ENCODE measurements at places on chromosomes 12 and 14.

DNA sequence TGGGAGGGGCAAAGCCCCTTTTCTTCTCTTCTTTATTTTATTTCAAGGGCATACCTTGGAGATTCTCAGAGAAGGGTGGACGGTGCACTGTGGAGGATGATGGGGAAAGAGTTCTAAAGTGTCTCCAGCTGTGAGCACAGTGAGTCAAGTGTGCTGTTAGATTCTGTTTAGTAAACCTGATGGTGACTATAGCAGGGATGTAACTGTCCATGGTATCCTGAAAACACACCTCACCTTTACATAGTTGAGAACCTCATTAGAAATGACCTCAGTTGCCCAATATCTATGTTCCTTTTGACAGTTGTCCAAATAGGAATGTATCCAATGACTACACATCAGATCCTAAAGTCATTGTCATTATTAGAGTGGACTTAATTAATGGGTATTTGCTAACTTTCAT, 38.0 kb downstream of the CNTN1 start:
- no peak for DNase-seq

DNA sequence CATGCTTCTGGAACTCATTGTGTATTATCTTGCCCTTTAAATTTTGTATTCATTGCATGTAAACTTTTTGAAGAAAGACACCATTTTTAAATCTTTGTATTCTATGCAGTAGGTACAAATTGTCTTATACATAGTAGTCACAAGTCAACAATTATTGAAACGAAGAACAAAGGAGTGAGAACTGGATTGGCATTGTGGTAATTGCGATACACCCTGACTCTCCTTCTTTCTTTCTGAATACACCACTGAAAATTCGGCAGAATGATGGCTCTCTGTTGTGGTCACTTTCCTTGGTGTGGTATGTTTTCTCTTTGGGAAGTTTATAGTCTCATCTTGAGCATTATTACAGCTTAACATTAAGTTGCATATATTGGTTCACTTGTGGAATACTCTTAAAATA, 34.1 kb downstream of the SLC16A7 start:
- no peak for DNase-seq

GRCh38 chr14:61470261-61470960, 149.0 kb downstream of the PRKCH start:
- DNase-seq, result no peak

- no peak for DNase-seq
Measured at GRCh38 chr12:27104546-27104945, 22.2 kb upstream of the C12orf71 start.

DNA sequence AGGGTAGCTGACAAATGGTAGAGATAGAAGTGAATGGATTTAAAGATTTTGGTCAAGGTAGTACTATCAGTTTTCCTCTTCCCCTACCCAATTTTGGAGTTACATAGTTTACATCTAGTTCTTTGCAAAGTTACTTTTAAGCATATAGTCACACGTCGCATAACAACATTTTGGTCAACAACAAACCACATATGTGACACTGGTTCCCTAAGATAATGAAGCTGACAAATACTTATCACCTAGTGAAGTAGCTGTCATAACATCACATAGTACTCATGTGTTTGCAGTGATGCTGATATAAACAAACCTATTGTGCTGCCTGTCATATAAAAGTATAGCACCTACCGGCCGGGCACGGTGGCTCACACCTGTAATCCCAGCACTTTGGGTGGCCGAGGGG, 45.4 kb downstream of the YAF2 start:
- DNase-seq, result no peak

- DNase-seq, result no peak
Measured at GRCh38 chr14:83733670-83734069, 1796.3 kb upstream of the FLRT2 start.

DNA sequence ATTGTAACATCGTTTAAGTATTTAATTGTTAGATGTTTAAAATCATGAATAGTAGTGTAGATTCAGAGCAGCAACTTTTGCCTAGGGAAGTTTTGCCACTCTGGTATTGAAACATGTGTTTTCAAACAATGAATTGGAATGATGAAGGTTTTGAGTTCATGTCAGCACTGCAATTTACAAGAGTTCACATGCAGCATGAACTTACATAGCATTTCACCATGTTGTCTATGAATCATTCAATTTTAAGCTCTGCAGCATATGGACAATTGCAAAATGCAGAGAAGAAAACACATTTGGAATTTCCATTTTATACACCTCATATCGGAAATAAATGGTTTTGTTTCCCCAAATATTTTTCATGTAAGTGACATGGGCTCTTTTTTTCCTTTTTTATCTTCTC, 170.7 kb upstream of the CDKN3 start:
- no peak for DNase-seq

- peak; percentile 83 for DNase-seq
Measured at GRCh38 chr12:96233939-96234461, 39.8 kb downstream of the ELK3 start.

DNA sequence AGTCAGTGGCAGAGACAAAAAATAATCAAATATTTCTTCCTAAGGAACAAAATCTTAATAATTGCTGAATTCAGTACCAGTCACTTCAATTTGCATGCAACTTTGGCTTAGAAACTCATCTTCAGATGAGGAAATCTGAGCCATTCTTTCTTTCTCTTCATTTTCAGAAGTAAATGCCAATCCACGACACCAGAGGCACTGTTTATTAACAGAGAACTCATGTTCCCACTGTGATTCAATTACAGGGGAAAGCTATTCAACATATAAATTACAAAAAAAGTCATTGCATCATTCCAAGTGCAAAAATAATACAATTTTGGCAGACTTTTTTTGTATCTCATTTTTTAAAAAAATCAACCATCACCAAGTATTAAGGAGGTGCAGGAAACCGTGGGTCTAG, 816.1 kb upstream of the TMEM132C start:
- no peak for DNase-seq

DNA sequence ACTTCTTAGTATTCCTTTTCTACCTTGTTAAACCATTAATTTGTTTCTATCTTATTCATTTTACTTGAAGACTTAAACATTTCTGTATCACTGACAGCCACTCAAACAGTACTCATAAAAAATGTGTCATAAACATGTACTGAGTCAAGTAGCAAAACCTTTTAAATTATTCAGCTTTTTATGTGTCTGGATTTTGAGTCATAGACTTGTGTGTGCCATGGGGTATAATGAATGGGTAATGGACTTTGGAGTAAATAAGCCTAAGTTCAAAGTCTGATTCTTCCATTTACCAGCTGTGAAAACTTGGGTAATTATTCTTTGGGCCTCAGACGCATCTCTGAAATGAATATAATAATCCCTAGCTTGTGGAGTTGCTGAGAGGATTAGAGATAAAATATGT, 199.0 kb downstream of the RAD51B start:
- no peak for DNase-seq

- no peak for DNase-seq
Measured at GRCh38 chr12:3944620-3945019, 71.4 kb upstream of the PARP11 start.

DNA sequence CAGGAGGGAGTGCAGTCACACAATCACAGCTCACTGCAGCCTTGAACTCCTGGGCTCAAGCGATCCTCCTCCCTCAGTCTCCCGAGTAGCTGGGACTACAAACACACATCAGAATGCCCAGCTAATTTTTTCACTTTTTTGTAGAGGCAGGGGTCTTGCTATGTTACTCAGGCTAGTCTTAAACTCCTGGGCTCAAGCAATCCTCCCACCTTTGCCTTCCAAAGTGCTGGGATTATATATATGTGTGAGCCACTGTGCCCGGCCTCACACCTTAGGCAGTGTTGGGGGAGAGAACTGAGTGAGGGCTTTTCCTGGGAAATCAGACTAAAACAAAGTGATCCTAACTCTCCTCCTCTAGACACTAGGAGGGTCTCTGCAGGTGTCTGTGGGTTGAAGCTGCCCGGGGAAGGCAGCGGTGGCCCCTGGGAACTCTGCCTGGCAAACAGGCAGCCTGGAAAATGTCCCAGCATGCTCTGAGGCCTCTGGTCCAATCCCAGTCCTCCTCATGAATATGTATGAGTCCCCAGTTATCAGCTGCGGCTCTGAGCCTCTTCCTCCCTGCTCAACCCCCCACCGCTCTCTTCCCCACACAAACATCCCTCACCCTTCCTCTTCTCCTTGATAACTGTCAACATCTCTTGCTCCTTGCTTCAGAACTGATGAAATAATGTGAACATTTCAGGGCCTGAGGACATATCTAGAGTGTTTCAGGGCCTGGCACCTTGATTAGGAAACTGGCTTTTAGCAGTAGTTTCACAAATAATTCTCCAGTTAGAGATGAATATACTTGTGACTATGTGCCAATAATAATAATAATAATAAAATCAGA, 7.9 kb upstream of the NAA25 start:
- DNase-seq, result no peak

DNA sequence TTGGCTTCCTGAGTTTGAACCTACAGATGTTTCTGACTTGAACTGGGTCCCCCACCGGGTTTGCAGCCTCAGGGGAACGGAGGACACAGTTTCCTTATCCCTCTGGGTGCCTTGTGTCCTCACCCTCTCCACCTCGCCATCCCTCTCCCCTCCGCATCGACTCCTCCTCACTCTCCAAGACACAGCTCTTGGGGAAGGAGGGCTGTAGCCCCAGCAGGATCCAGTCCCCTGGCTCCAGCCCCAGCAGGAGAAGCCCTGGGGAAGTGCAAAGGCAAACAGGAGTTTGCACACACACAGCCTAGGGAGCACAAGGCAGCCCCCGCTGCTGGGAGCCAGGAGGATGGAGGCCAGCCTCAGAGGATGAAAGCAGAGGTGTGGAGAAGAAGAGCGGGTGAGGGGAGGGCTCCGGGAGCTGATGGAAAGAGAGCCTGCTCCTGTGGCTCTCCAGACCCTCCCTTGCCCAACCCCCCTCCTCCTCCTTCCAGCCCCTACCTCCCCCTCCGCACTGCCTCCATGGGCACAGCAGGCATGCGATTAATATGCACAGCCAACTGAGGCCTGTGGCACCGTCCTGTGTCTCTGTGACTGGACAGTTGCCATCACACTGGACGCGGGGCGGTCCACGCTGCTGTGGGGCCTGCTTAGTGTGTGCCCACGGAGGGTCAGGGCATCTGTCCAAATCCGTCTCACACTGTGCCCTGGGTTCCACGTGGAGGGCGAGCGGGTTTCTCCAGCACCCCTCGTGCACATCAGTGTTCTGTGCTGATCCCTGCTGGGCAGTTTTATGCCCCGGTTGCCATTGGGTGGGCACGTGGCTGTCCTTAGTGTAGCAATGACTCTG, 193.7 kb upstream of the DIO3 start:
- DNase-seq, result peak; percentile 10

DNA sequence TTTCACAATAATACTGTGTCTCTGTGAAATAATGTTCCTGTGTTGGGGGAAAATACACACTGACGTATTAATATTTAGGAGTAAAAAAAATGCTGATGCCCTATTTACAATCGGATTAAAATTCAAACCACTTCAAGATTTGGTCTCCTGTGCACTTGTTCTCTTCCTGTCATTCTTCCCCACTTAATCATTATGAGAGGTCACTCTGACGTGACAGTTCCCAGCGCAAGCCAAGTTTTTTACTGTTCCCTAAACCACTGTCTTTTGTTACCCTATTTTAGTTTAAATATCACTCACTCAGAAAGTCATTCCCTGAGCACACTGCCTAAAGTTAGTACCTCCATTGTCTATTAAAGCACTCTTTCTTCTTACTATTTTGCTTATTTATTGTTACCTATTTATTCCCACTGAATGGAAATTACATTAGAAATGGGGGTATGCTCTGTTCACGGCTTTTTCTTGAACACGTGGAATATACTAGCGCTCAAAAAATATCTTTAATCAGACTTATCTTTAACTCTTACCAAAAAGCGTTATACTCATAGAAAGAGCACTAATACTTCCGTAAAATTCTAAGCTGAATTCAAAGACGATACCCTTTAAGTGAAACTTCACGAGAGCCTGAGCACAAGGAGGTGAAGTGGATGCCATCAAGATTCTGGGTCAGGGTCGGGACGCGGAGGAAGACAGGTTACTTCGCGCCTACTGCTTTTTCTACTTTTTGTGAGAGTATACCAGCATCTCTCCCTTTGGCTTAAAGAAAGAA, 670 bp upstream of the PSMA3 start:
- DNase-seq, result no peak

DNA sequence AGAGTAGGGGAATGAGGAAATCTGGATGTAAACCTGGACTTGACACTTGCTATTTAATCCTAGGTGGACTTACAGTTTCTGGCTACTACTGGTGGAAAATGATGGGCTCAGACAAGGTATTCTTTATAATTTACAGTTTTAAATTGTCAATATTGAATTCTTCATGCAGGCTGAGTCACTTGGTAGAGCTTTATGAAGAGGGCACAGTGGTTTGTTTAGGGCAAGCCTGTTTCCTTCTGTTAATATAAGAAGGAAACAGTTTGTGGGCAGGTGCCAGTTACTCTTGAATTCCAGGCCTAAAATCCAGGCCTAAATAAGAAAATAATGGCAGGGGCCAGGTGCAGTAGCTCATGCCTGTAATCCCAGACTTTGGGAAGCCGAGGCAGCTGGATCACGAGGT, 355.8 kb upstream of the RGS6 start:
- DNase-seq, result no peak

- DNase-seq, result no peak
Measured at GRCh38 chr12:29883525-29883924, 99.8 kb upstream of the TMTC1 start.

DNA sequence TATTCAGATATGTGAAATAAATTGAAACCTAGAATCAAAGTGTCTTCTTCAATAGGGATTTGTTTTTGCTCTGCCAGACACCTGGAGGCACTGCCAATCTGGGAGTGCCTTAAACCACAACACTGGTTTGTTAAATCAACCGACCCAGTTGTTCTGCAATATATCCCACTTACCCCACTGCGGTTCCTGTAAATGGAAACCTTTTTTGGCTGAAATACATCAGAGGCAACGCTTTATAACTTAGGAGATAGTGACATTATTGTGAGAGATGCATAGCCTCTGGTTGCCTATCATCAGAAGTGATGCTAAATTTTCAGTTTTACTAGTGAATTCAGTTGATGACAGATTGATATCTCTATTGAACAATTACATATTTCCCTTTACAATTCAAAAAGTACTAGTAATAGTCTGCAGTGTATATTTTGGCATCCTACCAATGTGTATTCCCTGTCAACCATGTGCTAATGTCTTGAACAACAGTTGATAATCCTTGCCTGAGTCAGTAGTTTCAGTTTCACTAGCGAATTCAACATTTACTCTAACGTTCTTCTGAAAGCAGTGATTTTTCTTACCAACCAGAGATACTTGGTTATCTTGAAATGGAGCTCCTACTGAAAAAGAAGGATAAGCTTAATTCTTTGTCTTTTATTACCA, 30.5 kb downstream of the PPP2R5C start:
- no peak for DNase-seq

DNA sequence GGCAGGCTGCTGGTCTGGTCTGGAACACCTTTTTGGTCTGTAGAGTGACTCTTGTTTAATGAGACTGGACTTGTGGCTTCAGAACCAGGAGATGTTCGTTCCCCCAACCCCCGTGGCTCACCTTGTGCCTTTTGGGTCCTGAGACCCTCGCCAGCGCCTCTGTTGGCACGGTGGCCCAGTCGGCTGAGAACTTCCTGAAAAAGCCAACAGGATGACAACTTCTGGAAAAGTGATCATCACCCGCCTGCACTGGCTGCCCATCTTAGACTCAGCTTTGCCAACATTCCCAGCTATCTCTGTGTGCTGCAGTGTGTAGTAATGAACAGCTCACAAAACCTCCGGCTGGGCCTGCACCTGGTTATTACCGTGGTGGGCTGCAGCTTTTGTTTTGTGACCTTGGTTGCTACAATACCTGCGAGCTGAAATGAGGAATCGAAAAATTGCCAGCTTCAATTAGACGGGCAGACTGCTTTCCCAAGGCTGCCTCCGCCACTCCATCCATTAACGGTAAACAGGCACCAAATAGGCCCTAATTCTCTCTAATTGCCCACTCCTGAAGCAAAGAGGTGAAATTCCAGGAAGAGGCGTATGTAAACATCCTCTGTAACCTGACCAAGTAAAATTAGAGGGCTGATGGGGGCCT, 16.0 kb downstream of the MEG3 start:
- no peak for DNase-seq

Data from breast epithelium (tissue), 4 donors.